ENCODE measurements at places on chromosomes 3 and 15.

- DNase-seq = no peak
These were observed 48.0 kb upstream of the FBN1 start for GRCh38 chr15:48693484-48693883.

- no peak for DNase-seq
These were observed 59.8 kb upstream of the BOC start for GRCh38 chr3:113151461-113152031.

GRCh38 chr3:125107363-125107762 is 51.6 kb upstream of the HEG1 start:
- no peak for DNase-seq

GRCh38 chr15:83855956-83856355 is 202.0 kb downstream of the ADAMTSL3 start:
- no peak for DNase-seq

GRCh38 chr3:45688194-45688881 is 858 bp upstream of the SACM1L start:
- DNase-seq = no peak

DNA sequence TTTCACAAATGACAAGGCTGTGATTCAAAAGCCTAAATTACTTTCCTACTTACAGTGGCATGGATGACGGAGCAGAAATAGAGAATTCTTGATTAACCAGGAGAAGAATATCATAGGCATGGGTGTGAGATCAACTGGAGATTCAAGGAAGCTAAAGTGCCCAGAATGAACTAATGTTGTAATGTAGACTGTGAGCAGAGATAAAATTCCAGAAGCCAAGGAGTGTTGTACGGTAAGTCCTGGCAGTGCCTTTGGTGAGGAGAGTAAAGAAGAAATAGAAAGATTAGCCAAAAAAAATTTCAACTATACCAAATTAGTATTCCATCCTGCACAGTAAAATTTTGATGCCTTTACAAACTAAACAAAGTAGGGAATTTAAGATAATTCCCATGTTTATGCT is 75.9 kb downstream of the ZBTB20 start:
- DNase-seq = no peak

DNA sequence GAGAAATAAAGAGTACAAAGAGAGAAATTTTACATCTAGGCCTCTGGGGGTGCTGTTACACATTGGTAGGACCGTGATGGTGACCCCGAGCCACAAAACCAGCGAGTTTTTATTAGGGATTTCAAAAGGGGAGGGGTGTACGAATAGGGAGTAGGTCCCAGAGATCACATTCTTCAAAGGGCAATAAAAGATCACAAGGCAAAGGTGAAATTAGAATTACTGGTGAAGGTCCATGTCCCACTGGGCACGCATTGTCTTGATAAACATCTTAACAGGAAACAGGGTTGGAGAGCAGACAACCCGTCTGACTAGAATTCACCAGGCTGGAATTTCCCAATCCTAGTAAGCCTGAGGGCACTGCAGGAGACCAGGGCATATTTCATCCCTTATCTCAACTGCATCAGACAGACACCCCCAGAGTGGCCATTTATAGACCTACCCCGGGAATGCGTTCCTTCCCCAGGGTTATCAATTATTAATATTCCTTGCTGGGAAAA is 4.3 kb downstream of the IRAK2 start:
- no peak for DNase-seq

GRCh38 chr3:176861137-176861536 is 336.1 kb downstream of the TBL1XR1 start:
- DNase-seq = no peak

DNA sequence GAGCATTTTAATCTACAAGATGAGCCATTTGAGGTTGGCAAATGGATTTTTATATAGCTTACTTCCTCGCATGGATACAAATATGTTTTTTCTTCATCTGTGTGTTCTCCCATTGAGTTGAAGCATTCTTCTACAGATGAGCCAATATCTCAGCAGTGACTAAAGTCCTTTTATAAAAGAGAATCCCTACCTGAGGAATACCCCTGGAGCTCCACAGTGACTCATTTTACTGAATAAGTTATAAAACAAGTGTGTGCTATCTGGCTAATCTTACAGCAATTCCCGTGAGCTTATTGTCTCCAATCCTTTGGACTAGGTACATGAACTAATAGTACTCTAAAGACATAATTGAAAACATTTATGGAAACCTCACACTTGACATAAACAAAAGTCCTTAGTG is 354.2 kb upstream of the BCHE start:
- no peak for DNase-seq

DNA sequence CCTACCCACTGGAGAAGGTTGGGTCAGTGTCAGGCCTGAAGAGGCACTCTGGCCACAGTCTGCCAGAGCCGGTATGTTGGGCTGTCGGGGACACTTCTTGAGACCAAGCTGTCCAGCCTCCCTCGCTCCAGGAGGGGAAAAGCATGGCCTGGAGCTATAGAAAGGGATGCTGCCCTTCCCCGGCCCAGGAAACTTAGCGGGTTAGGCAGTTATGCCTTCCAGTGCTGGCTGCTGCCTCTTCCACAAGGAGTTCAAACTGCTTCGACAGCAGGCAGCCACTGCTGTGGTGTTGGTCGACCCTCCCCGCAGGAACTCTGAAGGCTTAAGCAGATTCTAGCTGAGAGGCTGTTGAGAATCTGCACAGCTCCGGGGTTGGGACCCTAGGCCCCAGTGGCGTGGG is 819.4 kb downstream of the DIPK2A start:
- DNase-seq = no peak

All from stimulated activated CD4-positive, alpha-beta T cell treated with anti-CD3 and anti-CD28 coated beads, Interleukin-12 subunit alpha, Interleukin-12 subunit beta, amount 100 ng/mL, for 24 hours (primary cell).